ENCODE measurements at places on chromosomes 12 and 14.

DNA sequence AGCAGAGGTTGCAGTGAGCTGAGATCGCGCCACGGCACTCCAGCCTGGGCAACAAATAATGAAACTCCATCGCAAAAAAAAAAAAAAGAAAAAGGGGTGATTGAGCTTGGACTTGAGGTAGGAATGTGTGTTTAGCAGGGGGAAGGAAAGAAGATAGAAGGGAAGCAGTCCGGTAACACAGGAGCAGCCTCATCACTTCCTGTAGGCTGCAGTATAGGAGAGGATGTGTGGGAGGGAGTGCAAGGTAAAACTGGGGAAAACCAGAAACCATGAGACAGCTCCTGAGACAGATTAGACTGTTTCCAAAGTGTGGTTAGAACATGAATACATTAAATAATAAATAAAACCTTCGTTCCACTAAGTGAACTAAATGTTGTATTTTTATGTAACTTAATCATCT is 49.2 kb downstream of the FGD4 start:
- no peak for DNase-seq

DNA sequence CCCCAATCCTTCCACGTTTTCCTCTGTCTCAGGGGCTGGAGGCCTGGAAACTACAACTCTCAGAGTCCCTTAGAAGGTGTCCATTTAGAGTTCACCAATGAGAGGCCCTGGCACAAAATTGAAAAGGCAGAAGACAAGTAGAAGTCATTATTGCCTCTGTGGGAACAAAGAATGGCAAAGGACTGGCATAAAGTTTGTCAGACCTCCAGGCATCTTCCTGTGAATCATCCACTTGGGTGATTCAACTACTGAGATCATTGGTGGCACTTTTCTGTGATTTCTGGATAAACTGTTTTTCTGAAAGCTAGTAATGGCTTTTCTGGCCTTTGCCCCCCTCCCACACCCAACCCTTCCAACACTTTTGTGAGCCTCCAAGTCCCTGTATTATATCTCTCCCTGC is 42.6 kb upstream of the C12orf42 start:
- DNase-seq, result no peak

- no peak for DNase-seq
These were observed 106.0 kb downstream of the RPS29 start for GRCh38 chr14:49480053-49480760.

- DNase-seq, result no peak
These were observed 7.4 kb upstream of the EPS8 start for GRCh38 chr12:15796493-15797141.

DNA sequence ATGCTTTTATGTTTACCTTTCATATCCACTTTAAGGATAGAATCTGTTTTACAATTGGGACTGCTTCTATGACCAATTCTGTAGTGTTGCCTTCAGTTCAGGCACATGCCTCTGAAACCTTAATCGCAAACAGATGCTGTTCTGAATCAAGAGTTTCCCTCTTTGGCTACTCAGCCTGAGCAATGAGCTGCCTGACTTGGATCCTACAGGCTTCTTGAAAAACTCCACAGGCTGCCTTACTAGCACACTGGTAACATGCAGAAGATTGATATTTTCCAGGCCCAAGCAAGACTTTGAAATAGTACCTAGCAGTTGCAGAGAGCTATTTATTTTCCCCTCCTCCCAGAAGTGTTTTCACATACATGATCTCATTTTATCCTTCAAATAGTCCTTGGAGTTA is 34.8 kb upstream of the PMCH start:
- peak; percentile 79 for DNase-seq

GRCh38 chr12:131795064-131795463 is 33.1 kb upstream of the MMP17 start:
- DNase-seq, result no peak

GRCh38 chr12:105445249-105445648 is 114.8 kb downstream of the C12orf75 start:
- DNase-seq, result no peak

DNA sequence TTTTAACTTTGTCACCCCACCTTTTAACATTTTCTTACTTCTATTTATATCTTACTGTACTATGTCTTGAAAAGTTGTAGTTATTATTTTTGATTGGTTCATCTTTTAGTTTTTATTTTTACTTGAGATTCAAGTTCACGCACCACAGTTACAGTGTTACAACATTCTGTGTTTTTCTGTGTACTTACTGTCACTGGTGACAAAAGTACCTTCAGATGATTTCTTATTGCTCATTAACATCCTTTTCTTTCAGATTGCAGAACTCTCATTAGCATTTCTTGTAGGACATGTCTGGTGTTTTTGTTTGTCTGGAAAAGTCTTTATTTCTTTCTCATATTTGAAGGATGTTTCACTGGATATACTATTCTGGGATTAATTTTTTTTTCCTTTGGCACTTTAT is 289.9 kb downstream of the BCAT1 start:
- DNase-seq, result no peak

- no peak for DNase-seq
These were observed 841.5 kb downstream of the SLC16A7 start for GRCh38 chr12:60437297-60437696.

DNA sequence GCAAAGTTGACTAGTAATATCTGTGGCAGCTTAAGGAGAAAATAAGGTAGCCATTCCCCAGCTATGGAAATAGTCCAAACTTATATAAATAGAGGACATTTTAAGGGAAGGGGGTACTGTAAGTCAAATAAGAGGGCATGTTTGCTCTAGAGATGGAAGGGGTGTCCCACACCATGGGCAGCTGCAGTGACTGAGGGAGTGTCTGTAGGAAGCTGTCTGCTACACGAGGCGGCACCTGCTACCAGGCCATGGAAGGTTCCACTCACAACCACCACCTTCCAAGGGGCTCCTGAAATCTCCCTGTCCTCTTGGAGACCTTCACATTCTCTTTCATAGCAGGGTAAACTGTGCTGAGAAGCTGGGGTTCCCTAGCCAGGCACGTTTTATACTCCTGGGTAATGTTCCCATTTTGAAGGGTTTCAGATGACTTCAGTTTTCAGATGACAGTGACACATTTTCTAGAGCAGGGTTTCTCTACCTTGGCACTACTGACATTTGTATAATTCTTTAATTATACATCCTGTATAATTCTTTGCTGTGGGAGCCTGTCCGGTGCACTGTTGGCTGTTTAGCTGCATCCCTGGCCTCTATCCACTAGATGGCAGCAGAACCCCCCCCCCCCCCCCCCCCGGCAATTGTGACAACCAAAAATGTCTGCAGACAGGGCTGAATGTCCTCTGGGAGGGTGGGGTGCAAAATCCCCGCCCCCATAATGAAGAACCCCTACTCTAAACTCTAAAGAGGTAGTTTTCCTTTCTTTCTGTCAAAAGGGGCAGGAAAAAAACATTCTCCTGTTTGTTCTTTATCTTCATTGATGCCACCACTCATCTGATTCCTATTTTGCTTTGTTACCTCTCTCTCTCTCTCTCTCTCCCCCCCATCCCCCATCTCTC is 11.6 kb upstream of the SMCO2 start:
- no peak for DNase-seq

GRCh38 chr14:63745858-63746425 is 18.1 kb upstream of the SGPP1 start:
- DNase-seq, result no peak

DNA sequence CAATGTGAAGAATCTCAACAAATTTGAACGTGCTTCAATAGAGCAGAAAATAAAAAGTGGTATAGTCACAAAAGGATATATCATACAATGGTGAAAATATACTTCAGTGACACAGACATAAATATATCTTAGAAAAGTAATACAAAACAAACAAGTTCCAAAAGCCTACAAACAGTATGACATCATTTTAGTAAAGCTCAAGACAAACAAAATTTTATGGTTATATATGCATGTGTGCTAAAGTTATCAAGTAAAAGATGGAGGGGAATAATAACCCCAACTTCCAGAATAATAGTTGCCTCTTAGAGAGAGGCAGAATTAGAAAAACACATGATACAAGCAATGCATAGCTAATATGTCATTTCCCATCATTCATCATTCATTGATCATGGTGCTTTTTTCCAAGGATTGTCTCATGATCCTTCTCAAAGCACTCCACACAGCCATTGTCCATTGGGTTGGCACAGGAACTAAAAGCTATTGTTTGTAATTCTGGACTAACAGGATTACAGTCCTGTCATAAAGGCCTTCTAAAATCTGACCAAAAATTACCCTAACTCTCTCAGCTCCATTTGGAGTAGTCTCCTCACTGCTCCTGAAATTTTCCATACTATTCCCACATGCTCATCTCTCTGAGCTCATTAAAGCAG is 59.5 kb downstream of the IFNG-AS1 start:
- no peak for DNase-seq

GRCh38 chr12:124898200-124898922 is 16.1 kb downstream of the UBC start:
- no peak for DNase-seq

- no peak for DNase-seq
These were observed 52.8 kb downstream of the AKAP6 start for GRCh38 chr14:32381869-32382268.

DNA sequence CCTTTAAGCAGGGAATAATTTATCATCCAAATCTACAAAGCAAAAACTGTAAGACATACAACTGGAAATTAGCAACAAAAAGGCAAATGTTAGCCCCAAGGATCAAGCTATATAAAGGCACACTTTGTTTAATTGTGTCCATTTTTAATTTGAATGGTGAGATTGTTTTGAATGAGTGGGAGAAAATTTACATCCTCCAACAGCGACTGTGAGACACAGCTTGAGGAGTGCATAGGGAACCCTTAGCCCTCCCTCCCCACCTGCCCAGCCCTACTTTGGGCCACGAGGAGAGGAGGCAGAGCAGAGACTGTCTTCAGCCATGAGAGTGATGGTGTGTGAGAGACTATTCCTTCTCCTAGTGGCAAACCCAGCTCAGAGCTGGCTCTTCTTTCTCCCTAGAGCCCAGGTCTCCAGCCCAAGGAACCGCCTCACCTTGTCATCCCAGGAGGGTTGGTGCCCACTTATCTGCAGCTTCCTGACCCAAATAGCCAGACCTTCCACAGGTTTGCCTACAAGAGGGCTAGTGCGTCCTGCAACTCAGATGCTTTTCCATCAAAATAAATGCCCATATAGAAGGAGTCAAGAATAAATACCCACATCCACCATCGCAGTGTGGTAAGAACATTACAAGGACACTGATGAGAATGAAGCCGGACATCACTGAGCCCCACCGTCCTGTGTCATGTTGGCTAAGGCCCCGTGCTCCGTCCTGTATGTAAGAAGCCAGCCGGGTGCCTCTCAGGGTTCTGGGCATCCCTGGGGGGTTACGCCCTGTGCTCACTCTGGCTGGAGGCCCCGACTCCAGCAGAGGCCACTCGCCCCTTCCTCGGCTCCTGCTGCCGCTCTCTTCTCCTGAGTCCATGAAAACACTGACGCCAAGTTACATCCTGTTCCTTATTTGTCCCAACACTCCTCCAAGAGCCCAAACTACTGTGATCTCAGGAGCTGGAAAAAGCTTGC is 36.4 kb upstream of the C14orf180 start:
- no peak for DNase-seq

DNA sequence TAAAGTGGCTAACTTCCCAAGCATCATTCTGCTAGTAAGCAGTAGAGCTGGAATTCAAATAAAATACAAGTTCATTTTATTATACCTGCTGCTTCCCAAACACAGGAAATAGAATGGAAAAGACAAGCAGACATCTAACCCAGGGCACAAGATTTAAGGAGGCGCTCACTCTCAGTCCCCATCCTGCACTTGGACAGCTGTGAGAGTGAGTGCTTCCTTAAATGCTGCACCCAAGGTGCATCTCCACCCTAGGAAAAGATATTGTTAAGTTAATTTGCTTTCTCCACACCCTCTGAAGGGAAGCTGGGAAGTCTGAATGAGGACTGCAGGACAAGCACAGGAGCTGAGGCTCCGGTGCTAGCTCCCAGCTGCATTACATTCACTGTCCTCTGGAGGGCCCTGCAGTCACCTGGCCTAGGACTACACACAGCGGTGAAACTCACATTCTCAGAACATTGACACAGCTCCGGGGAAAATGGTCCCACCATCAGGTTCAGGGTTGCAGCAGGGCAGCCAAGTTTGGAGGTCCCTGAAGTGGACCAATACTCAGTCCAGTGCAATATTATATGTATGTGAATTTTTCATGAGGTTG is 14.2 kb downstream of the HEBP1 start:
- no peak for DNase-seq

- DNase-seq, result no peak
These were observed 10.9 kb downstream of the MTA1 start for GRCh38 chr14:105430565-105430964.

DNA sequence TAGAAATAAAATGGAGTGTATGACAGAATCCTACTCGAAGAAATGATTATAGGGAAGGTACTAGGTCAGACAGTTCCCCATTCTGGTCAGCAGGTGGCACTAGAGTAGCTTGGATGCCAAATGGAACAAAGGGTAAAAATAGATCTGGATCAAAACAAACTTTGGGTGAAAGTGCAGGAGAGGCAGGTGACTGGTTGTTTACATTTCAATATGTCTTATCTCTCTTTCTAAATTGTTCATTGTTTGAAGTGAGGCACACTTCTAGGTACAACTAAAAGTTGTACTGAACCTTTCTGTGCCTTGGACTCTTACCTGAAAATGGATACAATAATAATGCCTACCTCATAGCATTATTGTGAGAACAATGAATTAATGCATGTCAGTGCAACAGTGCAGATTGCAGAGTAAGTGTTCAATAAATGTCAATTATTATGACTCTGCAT is 62.0 kb upstream of the OSBPL8 start:
- DNase-seq, result peak; percentile 51

DNA sequence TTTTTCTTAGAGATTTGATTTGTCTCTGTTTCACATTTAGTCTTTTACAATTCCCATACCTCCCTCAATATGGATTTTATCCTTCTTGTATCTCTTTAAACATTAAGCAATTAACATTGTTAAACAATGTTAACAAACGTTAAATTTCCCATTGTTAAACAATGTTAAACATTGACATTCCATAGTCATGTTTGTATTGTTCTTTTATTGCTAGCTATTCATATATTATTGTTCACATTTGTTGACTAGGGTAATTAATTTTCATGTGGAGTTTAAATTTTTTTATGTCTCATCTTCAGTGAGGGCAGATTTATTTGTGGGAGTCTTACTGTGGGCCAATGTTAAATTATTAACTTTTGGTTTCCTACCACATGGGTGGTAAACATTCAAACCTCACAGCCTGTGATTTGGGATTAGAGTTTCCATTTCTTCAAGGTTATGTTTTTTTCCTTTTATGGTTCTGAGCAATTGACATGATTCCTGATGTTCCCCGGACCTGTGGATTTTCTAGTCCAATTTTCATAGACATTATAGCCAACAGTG is 294.3 kb downstream of the ALG10B start:
- no peak for DNase-seq

DNA sequence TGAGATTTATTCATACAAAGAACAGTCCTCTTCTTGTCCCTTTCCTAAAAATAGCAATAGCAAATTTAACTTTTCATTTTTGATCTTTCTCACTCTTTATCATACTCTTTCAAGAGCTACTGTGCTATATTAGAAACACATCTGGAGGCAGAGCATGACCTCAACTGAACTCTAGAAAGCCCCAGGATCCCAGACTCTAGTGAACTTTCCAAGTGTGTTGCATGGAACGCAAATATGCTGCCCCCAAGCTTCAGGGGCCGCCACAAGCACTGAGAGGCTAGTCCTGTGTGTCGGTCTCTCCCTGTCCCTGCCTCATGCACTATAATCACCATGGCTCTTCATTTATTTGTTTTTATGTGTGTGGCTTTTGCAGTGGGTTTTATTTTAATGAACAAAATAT is 38.7 kb upstream of the ZNF641 start:
- no peak for DNase-seq

All from SK-N-MC (cell line).